ENCODE measurements at places on chromosomes 3 and 15. TPM values are rescaled to one million over a fixed set of nuclear protein-coding genes. Genes with fewer than 3 reads are reported as not detected.

GRCh38 chr3:120275618-120276017, 9.4 kb downstream of the GPR156 start:
- H3K36me3 ChIP-seq: no peaks in the 10 kb centered on the region
- no peaks in the 10 kb centered on the region for H3K4me1 ChIP-seq
- no peak overlapping the region for H3K27ac ChIP-seq
- no peaks in the 10 kb centered on the region for H3K27me3 ChIP-seq

DNA sequence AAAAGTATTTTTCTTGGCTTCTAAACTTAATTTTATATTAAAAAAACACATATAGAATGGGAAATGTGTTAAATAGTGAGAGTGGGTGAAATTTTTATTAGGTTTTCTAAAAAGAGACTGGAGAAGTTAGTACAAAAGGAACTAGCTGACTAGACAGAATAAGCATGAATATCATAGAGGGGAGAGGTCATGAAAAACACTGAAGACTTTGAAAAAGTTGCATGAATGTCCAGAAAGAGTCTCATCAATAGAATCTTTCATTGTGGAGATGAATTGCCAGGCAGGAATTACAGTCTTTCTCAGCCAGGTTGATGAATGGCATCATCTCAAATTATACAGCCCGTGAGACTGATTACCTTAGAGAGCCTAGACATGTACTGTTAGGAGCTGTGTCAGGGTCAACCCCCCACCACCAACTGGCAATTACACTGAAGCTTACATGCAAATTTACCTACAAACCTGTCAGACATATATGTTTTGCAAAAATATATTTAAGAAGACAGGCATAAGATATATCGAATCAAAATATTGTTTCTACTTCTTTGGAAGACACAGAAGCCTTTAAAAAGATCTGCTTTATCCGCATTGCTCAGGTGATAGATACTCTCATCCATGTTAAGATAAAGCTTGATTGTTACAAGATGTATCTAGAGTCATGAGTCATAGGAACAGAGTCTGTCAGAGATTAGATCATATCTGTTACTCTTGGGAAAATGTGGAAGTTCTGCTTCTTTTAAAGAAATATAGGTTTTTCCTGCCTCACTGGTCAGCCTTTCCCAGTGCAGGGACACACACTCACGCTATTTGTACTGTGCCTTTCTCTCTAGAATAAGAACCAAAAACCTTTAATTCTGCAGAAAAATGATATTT, 34.8 kb upstream of the PFN2 start:
- no peaks in the 10 kb centered on the region for H3K27me3 ChIP-seq
- no peak overlapping the region for H3K27ac ChIP-seq
- no peaks in the 10 kb centered on the region for H3K4me1 ChIP-seq

GRCh38 chr15:52252781-52253180, 42.8 kb downstream of the MYO5C start:
- peaks cover 4% of the 10 kb centered on the region for H3K4me1 ChIP-seq
- DNase-seq: no peak
- H3K27ac ChIP-seq: peak overlapping the region; percentile 29
- H3K4me3 ChIP-seq: no peak overlapping the region

GRCh38 chr3:22241110-22241509, 490.1 kb upstream of the ZNF385D start:
- H3K36me3 ChIP-seq: no peaks in the 10 kb centered on the region
- H3K4me1 ChIP-seq: no peaks in the 10 kb centered on the region
- H3K27ac ChIP-seq: no peak overlapping the region
- no peaks in the 10 kb centered on the region for H3K27me3 ChIP-seq
- no peak overlapping the region for H3K4me3 ChIP-seq

DNA sequence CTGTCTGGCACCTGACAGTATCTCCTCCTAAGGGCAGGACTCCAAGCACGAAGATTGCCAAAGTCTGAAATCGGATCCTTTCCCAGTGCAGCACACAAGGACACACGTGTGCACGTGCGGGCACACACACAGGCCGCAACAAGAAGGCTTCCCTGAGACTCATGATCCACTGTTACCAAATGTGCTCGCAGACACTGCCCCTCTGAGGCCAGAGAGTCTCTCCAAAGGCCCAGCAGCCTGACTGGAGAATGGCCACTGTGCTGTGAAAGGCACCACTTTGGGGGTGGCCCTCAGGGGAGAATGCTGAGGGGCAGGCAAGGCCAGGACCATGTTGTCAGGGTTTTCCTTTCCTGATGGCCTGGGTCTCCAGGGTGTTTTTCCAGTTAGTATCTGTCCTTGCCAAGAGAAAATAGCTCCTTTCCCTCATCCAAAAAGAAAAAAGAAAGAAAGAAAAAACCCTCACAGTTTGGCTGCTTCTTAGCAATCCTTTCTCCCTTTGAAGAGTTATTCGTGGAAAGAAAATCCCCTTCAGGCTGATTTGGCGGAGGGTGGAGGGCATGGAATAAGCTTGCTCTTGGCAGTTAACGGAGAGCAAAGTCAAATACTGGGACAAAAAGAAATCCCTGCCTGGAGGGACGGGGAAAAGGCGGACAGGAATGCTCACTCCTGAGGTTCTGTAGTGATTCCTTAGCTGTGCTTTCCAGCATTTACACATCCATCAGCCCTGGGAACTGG, 112.2 kb upstream of the ETV5 start:
- no peaks in the 10 kb centered on the region for H3K36me3 ChIP-seq
- no peak overlapping the region for H3K4me3 ChIP-seq
- DNase-seq: no peak

DNA sequence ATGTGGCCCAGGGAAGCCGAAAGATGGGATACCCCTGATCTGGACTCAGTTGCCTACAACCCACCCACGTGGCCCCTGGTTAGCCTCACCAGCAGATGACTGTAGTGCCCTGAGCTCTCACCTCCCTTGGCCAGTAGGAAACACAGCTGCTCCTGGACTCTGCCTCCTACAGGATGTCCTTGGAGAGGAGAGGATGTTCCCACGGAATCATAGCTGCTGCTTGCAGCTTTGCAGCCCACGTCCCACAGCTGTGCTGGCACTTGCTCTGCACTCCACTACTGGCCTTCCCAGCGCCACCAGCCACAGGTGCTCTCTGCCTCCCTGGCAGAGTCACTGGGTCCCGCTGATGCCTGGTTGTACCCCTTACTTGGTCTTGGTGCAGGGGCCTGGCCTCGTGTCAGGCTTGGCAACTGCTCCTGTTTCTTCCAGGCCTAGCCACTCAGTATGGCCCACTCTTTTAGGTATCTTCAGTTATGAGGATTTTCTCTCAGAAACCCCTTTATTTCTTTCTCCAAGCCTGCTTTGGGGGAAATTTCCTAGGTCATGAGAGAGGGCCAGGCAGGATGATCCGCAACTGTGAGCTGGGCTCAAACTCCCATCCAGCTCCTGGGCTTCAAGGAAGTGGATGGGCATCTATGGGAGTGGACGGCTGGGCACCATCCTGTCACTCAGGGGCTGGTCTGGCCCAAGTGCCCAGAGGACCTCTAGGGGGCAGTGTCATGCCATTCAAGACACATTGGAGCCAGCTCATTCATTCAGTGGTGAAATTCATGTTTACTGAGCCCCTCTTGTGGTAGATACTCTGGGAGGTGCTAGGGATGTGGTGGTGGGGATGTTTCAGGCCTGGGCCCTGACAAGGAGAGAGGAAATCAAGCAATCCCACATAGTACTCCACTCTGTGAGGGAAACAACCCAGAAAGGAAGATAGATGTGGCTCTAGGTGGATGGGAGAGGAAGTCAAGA, 16.2 kb upstream of the VILL start:
- no peaks in the 10 kb centered on the region for H3K4me1 ChIP-seq
- no peak for DNase-seq
- H3K27ac ChIP-seq: no peak overlapping the region
- no peak overlapping the region for H3K4me3 ChIP-seq

- H3K4me1 ChIP-seq: peaks cover 39% of the 10 kb centered on the region
- H3K4me3 ChIP-seq: no peak overlapping the region
- no peaks in the 10 kb centered on the region for H3K27me3 ChIP-seq
- no peaks in the 10 kb centered on the region for H3K36me3 ChIP-seq
Observed at GRCh38 chr15:68112706-68113105, 58.6 kb downstream of the PIAS1 start.

GRCh38 chr3:187957165-187957581, 196.8 kb upstream of the LPP start:
- H3K27me3 ChIP-seq: no peaks in the 10 kb centered on the region
- no peaks in the 10 kb centered on the region for H3K4me1 ChIP-seq
- H3K4me3 ChIP-seq: no peak overlapping the region

- no peaks in the 10 kb centered on the region for H3K27me3 ChIP-seq
- H3K27ac ChIP-seq: no peak overlapping the region
- H3K36me3 ChIP-seq: no peaks in the 10 kb centered on the region
- H3K4me1 ChIP-seq: no peaks in the 10 kb centered on the region
- H3K4me3 ChIP-seq: no peak overlapping the region
Observed at GRCh38 chr3:11733914-11734313, 90.2 kb upstream of the VGLL4 start.

GRCh38 chr15:41779662-41780157, 5.4 kb downstream of the MAPKBP1 start:
- H3K27ac ChIP-seq: no peak overlapping the region
- DNase-seq: no peak
- no peaks in the 10 kb centered on the region for H3K27me3 ChIP-seq
- H3K4me3 ChIP-seq: no peak overlapping the region
- no peaks in the 10 kb centered on the region for H3K36me3 ChIP-seq
- peaks cover 28% of the 10 kb centered on the region for H3K4me1 ChIP-seq

PRSS50 gene
- 0.54 TPM for total RNA-seq

CIB2 gene
- 1.2 TPM for total RNA-seq

UBA5 gene
- 26.4 TPM for total RNA-seq

LEKR1 gene
- total RNA-seq: not detected

Data from thoracic aorta (tissue), 2 donors.